Dorsolateral prefrontal cortex (tissue), 122 donors: ENCODE measurements at places on chromosomes 6 and 20. TPM values are rescaled to one million over a fixed set of nuclear protein-coding genes. Genes with fewer than 3 reads are reported as not detected.

- no peak for DNase-seq
These were observed 39.4 kb upstream of the SPDEF start for GRCh38 chr6:34595332-34596184.

DNA sequence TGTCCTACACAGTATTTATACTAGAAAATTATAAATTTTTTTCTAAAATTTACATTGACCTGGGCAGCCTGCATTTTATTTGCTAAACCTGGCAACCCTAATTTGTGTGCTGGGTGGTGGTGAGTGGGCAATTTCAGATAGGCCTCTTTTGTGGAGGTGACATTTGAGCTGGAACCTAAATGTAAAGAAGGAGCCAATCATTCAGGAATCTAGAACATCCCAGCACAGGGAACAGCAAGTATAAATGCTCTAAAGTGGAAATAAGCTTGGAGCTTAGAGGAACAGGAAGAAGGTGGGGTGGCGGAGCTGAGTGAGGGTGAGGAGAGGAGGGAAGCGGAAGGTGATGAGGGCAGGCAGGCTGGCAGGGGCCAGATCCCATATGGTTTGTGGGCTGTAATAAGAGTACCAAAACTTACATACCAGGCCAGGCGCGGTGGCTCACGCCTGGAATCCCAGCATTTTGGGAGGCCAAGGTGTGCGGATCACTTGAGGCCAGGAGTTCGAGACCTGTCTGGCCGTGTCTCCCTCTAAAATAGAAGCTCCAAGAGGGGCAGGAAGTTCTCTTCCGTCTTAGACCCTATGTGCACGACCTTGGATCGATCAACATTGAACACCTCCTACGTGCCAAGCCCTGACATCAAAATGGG lies 549 bp upstream of the CSE1L start:
- no peak for DNase-seq

- no peak for DNase-seq
These were observed 2.0 kb upstream of the RSPO4 start for GRCh38 chr20:1003920-1004697.

GRCh38 chr20:40326784-40327183 lies 362.3 kb downstream of the MAFB start:
- DNase-seq, result no peak

DNA sequence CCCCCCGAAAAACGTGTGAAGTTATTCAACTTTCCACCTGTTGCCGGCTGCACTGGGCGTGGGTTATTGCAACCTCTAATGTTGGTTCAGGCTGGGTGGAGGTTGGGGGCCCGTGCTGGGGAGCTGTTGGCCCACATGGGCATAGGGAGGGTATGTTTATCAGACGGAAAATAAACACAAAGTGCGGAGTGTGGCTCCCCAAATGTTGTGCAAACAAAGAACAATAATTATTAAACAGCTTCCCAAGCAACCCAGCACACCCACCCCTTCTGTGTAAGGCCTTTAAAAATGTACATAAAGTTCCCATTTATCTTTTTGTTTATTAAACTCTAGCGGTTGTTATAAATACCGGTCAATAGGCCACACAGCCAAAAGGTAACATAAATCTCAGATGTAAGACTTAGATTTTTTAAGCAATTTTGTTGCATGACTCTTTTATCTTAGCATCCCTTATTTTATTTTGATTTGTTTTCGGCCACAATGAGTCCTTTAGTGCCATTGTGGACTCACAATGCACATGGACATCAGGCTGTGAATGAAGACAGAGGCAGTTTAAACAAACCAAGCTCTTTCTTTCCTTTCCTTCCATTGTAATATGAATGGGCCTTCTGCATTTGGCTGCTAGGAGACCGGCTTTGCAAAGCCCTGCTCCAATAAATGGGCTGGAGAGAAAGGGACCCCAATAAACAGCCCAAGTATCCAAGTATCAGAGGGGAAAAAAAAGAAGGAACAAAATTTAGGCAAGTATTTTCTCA lies 6.9 kb upstream of the DLL1 start:
- DNase-seq, result no peak

DNA sequence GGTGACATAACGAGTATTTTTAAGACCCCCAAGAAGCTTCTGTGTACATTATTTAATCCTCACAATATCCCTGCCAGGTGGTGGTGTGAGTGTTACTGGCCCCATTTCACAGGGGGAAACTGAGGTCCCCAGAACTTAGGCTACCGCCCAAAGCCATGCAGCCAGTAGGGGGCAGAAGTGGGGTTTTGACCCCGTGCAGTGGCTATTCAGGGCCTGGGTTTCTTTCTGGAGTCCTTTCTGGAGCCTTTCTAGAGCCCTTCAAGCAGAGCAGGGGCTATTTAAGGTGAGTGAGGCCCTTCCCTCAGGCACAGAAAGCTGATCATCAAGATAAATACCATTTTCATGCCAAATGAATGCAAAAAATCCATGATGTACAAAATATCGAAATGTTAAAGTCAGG lies 59.0 kb downstream of the CTCFL start:
- DNase-seq, result no peak

DNA sequence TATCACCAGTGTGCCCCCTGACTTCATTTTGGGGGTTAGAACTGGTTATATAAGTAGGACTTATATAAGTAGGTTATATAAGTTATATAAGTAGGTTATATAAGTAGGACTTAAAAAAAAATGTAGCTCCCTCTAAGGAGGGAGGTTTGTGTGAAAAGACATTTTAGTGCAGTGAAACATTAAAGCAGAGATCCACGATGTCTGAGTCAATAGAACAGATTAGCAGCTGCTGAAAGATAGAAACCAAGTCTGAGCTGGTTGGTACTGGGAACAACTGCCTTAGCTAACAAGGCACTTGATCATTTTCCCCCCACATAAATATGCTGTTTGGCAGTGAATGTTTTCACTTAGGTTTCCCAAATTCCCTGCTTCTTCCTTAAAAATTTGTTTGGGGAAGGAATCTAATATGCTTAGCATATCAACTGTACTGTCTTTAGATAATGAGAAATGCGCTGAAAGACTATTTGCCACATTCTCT lies 2.1 kb upstream of the RPS12 start:
- DNase-seq, result no peak

- DNase-seq, result no peak
These were observed 100.1 kb downstream of the CDC5L start for GRCh38 chr6:44487586-44487985.

GRCh38 chr6:44253307-44254101 lies 3.8 kb downstream of the SLC35B2 start:
- no peak for DNase-seq

DNA sequence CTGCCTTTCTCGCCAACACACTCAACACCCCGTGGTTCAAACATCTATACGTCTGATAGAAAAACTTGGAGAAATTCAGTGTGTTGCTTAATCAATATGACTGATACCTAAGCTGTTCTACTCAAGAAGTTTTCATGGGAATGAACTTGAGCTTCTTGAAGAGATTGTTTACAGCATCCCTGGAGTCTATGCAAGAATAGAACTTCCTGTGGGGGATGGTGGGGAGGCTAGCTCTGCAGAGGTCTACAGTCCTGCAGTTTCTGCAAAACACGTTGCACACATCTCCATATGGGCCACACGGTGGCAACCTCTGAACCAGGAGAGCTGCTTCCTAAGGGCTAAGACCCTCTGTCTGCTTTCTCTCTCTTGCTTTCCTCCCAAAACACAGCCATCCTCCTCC lies 32.7 kb upstream of the FANCE start:
- DNase-seq, result no peak

GRCh38 chr20:63342561-63343459 lies 18.3 kb downstream of the CHRNA4 start:
- peak; percentile 69 for DNase-seq

DNA sequence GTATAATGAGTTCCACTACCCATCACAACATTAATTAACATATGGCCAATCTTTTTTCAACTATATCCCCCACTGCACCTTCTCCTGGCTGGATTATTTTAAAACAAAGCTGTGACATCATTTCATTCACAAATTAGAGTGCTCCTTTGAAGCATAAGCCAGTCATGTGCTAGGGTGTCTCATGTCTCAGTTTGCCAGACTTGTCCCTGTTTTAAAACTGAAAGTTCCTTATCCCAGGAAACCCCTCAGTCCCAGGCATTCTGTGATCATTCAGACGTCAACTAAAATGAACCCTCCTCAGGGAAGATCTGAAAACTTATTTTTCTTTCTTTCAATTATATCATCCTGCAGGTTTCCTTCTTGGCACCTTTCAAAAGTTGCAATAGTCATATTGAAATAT lies 29.3 kb upstream of the LOC128125822 start:
- DNase-seq, result no peak

DNA sequence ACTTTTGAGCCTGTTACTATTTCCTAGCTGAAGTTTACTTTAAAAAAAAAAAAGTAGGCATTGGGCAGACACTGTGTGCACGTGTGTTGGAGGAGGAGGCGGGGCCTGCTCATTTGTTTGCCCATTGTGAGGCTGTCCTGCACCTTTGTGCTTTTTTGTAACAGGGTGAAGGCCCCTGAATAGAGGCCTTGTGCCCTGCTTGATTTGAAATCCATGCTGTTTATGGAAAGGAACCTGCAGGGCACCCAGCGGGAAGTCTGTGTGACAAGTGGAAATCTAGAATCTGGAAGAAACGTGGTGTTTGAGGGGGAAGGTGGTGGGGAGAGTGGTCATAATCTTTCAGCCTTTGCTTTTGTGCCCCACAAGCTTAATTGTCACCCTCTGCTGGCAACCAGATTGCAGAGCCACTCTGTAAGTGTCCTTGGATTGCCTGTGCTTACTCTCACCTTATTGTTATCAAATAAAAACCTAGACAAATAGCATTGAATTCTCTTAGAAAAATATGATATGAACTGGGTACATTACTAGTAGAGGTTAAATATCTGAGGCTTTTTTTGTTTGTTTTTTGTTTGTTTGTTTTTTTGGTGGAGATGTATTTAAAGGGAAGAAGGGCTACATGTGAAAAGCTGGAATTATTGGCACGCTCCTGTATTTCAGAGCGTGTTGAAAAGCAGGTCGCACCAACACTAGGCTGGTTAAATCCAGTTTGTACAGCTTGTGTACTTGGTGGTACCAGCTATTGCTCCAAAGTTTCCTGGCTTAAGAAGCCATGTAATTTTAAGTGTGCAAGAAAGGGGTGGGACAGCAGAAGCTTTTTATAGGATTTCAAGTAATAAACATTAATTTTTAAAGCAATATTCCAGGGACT lies 156.3 kb downstream of the ARID1B start:
- DNase-seq, result no peak

GRCh38 chr6:85674604-85675003 lies 31.9 kb upstream of the SYNCRIP start:
- DNase-seq, result no peak

DNA sequence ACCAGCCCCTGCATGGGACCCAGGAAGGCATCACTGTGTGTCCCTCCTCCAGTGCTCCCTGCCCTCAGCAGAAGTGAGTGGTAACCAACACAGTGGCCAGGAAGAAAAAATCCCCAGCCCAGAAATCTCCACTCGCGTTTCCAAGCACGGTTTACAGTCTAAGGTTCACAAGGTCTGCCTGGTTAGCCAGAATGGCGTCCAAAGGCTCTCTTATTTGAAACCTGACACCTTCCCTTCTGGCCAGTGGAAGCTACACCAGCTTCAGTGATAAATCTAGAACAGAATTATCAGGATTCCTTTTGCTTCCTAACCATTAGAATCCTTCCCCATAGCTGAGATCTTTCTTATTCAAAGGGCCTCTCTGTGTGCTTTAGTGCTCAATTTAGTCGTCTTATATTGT lies 9.2 kb downstream of the LY86 start:
- DNase-seq, result no peak

GRCh38 chr20:38091441-38092216 lies 58.1 kb downstream of the RPRD1B start:
- DNase-seq, result no peak

GRCh38 chr6:142301651-142302391 lies at the start of gene ADGRG6:
ADGRG6 (plus strand) TSS chr6:142302007; CDS start chr6:142302330, 323 bp downstream.
- DNase-seq, result peak; percentile 10

GRCh38 chr20:10893321-10893720 lies 219.5 kb upstream of the JAG1 start:
- DNase-seq, result no peak

DNA sequence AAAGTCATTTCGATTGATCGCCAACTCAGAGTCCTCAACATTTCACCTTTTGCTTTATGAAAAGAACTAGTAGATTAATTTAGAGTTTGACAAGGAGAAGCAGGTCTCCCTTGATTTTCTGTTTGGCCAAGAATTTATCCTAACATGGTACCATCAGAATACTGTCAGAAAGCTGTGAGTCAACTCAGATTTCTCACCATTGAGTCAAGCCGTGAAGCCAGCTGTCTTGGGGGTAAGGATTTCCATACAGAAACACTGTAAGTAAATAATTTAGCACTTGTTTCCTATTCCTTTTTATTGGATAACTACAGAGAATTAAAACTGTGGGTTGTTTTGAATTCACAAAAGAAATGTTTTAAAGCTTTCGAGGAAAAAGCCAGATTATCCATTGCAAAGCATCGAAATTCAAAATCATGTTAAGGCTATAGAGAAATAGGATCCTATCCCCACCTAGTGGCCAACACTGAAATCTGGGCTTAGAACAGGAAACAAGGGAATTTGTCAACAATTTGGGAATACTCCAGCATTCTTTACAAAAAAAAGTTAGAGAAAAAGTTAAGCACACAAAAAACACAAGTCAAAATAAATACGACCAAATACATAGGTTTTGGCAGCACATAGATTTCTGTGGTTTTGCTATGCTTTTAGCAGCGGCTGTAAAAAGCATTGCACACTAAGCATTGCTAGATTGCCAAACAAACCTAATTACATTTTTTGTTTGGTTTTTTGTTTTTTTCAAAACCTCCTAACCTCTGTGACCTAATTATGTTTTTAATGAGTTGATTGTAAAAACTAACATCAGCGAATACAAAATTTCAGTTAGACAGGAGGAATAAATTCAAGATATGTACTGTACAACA lies 44.2 kb downstream of the COL11A2 start:
- DNase-seq, result no peak

DNA sequence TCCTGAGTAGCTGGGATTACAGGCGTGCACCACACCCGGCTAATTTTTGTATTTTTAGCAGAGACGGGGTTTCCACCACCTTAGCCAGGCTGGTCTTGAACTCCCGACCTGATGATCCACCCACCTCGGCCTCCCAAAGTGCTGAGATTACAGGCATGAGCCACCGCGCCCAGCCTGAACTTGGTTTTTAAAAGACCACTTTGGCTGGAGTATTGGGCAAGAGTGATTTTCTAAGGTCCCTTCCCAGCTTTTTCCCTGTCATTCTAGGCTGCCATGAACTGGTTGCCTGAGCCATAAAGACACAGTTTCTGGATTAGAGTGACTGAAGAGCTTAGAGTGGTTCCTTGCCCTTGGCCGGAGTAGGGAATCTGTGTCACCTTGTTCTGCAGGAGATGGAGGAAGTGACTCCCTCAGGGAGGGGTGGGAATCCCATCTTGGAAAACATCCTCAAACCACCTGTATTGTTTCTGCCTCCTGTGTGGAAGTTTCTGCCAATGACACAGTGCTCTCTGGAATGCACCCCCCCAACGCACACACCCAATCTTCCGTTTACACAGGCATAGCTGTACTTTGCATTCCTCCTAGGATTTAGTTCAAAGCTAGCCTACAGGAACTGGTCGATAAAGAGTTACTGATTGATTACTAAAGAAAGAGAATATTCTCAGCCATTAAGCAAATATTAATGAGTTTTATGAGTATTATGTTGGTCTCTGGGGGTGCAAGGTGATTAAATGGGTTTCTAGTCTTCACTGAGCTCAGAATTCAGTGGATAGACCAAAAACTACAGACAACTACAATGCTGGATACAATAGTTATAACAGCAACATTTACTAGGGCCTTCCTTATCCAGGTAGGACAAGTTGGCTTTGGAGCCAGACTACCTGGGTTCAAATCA lies 18.2 kb downstream of the BCL2L1 start:
- no peak for DNase-seq

The CCN6 gene
- not detected for total RNA-seq

The THEMIS gene
- total RNA-seq, result 4.9 TPM

The PLA2G7 gene
- 5.3 TPM for total RNA-seq

The LY6G6C gene
- not detected for total RNA-seq

The DSTN gene
- 153 TPM for total RNA-seq

The VWA7 gene
- total RNA-seq, result 20.1 TPM

The SLX4IP gene
- total RNA-seq, result 6.6 TPM

The GDAP1L1 gene
- 44.4 TPM for total RNA-seq
